ENCODE measurements at places on chromosomes 5 and 9.

DNA sequence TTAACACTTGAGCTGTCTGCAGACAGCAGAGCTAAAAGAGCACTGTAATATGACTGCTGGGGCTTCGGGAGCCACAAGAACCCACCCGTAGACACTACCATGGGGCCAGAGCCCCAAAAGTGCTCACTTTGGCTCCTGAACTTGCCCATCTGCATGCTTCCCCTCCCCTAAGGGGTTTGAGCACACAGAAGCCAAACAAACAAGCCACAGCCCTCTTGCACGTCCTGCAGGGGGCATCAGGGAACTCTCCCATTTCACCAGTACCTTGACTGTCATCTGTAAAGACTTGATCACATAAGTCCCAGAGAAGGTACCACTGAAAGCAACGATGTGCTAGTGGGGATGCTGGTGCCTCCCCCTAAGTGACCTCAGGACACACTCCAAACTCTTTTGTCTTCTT, 681.8 kb downstream of the SEMA5A start:
- DNase-seq: no peak

- DNase-seq: no peak
Observed at GRCh38 chr5:101080462-101081240, 177.6 kb upstream of the ST8SIA4 start.

DNA sequence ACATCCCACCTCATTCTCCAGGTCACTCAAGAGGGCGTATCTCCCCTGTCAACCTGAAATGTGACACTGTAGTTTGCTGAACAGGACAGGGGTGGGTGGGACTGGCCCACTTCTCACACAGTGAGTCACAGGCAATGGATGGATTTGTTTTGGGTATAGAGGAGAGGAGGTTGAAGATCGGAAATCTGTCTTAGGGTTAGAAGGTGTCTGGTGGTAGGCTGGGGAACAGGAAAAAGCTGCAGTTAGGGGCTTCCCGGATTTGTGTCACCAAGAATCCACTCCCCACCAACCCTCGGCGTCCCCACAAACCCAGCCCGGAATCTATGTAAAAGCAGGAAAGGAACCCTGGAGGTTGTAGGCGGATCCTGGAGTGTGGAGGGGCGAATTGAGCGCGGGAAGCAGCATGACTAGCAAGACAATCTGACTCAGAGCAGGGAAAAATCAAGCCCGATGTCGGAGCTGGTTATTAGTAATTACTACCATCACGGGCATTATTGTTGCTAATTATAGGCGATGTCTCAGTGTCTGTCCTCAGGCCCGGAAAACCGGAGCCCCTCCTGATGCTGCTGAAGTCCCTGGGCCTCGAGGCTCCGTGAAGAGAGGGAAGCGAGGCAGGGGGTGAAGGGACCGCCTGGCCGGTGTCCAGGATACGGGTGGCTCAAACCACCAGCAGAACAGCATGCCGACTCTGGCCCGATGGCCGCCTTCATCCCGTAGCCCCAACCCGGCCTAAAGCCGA, 1.7 kb upstream of the IRX1 start:
- no peak for DNase-seq

DNA sequence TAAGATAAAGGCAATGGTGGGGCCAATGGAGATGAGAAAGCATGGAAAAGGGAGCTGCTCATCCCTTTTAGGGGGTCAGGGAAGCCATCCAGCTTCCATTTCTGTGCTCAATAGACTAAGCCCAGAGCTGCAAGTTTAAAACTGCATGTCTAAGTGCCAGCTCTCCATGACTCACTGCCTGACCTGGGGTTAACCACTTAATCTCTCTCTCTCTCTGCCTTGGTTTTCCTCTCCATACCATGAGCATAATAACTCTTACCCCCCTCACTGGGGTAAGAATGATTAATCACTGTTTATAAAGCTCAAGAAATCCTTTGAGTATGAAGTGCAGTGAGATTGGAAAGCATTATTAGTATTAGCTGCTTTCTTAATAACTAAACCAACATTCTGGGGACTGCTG, 1382.4 kb upstream of the WWC1 start:
- DNase-seq: no peak

DNA sequence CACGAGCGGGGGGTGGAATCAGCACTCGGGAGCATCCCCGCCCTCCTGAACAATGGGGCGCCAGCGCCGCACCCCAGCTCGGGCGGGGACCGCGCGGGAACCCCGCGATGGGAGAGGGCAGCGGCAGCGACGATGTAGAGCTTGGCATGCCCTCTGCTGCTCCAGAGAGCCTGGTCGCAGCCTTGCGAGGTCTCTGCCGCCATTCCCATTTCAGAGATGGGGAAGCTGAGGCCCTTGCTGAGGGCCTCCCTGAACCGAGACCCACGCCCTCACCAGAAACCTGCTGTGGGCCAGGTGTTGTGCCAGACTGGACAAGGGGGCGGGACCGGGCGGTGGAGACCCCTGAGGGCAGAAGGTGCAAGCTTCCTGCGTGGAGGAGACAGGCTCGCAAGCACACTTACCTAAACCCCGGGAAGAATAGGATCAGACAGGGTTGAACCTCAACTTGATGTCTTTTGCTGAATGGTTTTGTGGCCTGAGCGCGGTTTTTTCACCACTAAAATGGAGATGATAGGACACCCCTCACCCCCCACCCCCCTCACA, 647 bp upstream of the MEGF9 start:
- no peak for DNase-seq

GRCh38 chr9:12614488-12614887, 78.7 kb upstream of the TYRP1 start:
- DNase-seq: no peak

DNA sequence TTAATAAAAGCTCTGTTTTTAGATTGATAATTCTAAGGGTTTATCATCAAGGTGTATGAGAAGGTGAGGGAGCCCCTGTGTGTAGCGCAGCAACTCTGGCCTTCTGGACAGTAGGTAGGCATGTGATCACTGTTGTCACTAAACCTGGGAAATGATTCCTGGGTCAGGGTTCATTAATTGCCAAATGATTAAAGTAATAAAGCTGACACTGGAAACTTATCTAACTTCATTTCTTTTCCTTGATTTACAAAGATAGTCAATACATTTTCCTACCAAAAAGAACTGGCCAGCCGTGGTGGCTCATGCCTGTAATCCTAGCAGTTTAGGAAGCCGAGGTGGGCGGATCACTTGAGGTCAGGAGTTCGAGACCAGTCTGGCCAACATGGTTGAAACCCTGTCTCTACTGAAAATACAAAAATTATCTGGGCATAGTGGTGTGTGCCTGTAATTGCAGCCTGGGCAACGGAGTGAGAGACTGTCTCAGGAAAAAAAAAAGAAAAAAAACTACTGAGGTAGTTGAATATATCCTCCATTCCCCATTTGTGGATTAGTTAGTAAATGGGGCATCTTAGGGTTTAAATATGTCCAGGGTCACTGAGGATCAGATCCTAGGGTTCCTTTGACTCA, 2.4 kb downstream of the EHMT1 start:
- no peak for DNase-seq

DNA sequence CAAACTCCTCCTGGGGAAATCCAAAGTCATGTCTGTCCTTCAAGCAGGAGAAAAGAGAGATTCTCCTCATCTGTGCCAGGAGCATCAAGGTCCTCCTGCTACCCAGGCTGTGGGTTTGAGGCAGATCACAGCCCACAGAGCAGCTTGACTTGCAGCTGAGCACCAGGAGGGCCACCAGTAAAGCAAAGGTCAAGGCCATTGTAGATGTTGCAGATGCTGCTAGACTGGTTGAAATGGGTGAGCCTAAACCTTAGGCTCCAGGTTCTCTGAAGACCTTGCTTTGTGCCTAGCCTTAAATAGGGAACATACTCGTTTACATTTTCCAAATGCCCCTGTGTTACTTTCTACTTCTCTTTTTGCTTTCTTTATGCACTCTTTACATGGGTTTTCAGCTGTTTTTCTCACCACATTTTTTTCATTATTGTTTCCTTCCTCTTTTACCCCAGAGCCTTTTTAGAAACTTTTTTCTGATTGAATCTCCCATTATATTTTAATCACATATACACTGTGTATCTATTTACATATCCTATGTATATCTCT, at the start of gene IFNA2:
Gene IFNA2, minus strand, starts transcription at position 268 of the 540 bp plus-strand sequence. Its CDS starts 69 bp downstream, at position 199.
- DNase-seq: no peak

- no peak for DNase-seq
Observed at GRCh38 chr9:134870301-134870694, 10.3 kb upstream of the FCN2 start.

DNA sequence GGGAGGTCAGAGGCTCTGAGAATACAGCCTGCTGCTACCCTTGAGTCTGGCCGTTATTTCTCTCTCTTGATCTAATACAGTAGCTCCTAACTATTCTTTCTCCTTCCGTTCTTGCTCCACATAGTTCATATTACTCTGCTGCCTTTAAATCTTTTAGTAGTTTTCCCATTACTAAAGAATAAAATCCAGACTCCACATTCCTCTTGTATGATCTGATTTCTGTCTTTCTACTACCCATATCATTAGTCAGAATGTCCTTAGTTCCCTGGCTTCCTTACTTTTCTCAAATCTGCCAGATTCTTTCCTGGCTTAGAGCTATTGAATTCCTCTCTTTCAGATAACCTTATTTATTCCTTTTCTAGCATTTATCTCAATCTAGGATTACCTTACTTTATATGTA, 40.0 kb downstream of the MARCHF6 start:
- no peak for DNase-seq

GRCh38 chr5:135978212-135978631, 23.4 kb upstream of the LECT2 start:
- DNase-seq: no peak

- no peak for DNase-seq
Observed at GRCh38 chr9:81558091-81558830, 131.1 kb downstream of the TLE1 start.

DNA sequence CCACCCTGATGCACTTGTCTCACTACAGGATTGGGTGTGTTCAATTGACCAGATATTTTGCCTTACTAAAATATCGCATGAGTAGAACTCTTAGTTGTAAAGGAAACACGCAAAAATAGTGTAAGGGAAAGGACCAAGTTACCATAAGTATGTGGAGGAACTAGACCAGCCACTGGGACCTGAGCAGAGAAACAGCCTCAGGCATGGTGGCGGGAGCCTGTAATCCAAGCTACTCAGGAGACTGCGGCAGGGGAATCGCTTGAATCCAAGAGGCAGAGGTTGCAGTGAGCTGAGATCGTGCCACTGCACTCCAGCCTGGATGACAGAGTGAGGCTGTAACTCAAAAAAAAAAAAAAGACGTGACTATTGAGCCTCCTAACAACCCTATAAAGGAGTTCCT, 117.9 kb upstream of the SPATA31C2 start:
- DNase-seq: no peak

- no peak for DNase-seq
Observed at GRCh38 chr5:111776913-111777781, 20.2 kb upstream of the NREP start.

DNA sequence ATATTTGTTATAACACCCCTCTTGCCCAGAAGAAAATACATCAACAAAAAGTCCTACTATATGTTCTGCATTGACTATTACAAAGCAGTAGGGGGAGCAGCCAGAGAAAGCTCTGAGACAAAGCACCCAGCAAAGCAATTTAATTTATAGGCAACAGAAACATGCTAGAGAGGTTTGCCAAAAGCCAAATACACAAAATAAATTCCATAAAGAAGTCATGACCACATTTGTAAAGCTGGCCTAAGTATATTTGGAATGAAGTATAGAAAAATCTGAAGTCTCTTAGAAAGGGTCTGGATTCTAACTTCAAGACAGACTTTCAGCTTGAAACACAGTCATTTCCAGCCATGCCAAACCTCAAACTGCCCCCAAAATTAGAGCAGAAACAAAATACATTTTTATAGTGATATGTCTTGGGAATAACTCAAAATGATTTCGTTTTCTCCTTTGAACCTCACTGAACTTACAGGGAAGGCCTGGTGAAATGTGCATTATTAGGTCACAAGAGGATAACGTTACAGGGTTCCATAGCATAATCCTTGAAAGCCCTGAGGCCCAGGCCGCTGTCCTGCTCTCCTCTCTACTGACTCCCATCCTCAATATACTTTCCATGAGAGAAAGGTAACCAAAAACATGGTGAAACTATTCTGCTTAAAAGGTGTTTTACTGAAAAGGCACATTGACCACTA, 451.8 kb downstream of the RAB3C start:
- no peak for DNase-seq

GRCh38 chr9:99235069-99235468, 13.0 kb downstream of the SEC61B start:
- DNase-seq: no peak

GRCh38 chr5:154797762-154798161, 42.6 kb downstream of the LARP1 start:
- no peak for DNase-seq

GRCh38 chr9:121708768-121709488, 57.5 kb downstream of the DAB2IP start:
- DNase-seq: no peak

- DNase-seq: no peak
Observed at GRCh38 chr9:2923766-2924379, 80.0 kb upstream of the PUM3 start.

GRCh38 chr9:967436-967835, 9.0 kb upstream of the DMRT3 start:
- no peak for DNase-seq

GRCh38 chr9:14043483-14043882, 270.5 kb downstream of the NFIB start:
- DNase-seq: no peak

DNA sequence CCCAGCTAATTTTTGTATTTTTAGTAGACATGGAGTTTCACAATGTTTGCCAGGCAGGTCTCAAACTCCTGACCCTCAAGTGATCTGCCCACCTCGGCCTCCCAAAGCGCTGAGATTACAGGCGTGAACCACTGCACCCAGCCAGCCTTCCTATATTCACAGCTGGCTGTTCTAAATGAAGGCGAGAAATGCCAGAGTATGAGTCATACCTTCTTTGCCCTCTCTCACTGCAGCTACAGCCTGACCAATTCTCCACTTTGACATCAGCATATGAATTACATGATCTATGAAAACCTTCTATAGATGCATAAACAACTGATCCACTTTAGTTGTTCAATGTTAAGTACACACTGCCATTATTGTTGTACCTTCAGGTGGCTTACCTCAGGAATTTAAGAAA, 14.5 kb downstream of the APTX start:
- DNase-seq: no peak

DNA sequence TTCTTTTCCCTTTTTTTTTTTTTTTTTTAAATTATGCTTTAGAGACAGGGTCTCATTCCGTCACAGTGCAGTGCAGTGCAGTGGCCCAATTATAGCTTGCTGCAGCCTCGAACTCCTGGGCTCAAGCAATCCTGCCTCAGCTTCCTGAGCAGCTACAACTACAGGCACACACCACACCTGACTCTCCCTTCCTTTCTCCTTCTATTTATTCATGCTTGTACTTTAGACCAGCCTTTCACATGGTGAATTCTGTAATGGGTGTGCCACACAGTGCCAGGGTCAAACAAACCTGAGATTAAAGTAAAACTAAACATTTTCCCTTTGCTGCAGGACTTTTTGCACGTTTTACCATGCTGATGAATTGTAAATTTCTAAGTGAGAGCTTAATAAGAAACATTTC, 8.0 kb downstream of the SH3RF2 start:
- DNase-seq: no peak

GRCh38 chr5:179348011-179348530, 2.8 kb upstream of the ADAMTS2 start:
- no peak for DNase-seq

GRCh38 chr5:168057905-168058304, 233.5 kb upstream of the WWC1 start:
- no peak for DNase-seq
